AG10803 (cell line): ENCODE measurements at places on chromosomes 16 and 17.

DNA sequence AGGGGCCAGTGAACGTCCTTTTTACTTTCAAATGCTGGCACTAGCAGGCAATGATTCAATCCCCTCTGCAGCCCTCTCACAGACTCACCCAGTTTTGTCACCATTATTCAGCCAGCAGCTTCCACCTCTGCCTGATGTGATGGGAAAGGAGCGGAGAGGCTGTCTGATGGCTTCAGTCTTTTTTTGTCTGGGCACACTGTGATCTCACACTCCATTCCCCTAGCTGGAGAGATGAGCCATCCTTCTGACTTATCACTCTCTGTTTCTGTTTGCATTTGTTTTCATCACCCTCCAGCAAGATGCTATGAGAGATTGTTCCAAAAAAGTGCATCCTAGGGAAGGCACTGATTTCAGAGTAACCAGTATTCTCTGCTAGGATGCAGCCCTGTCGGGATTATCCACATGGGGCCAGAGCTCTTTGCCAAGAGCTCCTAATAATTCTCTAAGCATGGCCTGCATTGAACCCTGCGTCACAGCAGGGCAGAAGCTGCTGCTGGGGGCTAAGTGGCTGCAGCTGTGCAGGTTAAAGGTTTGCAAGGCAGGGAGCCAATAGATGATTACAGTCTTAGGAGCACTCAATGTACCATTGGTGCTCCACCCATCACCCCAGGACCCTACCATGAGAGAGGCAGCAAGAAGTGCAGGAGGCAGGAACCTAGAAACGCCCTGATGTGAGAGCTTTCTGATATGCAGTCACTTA is 236.1 kb upstream of the C16orf82 start:
- no peak for DNase-seq

DNA sequence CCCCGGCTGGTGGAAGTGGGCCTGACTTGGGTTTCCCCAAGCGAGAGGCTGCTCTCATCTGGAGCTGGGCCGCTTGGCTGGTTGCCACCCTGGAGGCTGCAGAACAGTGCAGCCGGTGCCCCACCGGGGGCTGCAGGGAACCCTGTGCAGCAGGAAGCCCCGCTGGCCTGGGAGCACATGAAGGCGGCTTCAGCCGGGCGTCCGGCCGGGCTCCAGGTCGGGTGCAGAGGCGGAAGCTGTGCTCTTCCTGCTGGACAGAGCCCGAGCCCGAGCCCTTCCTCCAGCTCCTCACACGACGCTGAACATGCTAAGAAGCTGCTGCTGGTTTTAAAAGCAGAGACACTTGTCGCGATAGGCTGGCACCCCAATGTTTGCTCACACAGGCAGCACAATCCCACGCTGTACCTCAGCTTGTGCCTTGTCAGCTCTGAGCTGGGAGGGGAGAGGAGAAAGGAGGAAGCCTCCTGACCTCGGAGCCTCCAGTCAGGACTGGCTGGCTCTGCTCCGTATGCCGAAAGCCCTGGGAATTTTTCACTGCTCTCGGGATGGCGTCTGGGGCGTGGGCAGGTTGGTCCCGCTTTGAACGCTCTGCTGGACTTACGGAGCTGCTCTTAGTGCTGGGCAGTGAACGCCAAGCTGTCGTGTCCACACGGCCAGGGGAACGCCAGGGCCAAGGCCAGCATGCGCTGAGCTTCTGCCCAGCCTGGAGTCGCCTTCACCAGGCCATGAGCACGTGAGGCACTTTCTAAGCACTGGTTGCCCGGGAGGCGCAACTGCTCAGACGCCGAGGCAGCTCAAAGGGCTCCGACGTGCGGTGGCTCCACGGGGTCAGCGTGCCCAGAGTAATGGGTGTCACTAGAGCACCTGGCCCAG is 8.8 kb downstream of the CDK5R1 start:
- DNase-seq = peak; percentile 46

GRCh38 chr17:19017401-19017800 is 12.8 kb upstream of the FAM83G start:
- DNase-seq = no peak

DNA sequence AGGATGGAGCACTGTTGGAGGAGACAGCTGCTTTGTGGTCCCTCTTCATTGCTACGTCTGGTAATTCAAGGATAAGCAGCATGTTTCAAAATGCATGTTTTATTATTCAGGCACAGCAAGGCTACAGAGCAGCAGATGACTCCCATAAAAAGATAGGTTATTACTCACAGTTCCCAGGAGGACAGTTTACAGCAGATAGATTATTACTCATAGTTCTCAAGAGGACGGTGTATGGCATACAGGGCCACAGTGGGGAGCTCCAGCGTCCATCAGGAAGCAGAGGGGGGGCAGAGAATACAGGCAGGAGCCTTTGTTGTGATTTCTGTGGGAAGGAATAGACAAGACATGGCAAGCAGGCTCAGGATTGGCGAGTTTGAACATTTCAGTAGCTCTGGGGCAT is 72.9 kb downstream of the DNAH9 start:
- DNase-seq = no peak

GRCh38 chr16:85986931-85987749 is 88.2 kb downstream of the IRF8 start:
- no peak for DNase-seq

DNA sequence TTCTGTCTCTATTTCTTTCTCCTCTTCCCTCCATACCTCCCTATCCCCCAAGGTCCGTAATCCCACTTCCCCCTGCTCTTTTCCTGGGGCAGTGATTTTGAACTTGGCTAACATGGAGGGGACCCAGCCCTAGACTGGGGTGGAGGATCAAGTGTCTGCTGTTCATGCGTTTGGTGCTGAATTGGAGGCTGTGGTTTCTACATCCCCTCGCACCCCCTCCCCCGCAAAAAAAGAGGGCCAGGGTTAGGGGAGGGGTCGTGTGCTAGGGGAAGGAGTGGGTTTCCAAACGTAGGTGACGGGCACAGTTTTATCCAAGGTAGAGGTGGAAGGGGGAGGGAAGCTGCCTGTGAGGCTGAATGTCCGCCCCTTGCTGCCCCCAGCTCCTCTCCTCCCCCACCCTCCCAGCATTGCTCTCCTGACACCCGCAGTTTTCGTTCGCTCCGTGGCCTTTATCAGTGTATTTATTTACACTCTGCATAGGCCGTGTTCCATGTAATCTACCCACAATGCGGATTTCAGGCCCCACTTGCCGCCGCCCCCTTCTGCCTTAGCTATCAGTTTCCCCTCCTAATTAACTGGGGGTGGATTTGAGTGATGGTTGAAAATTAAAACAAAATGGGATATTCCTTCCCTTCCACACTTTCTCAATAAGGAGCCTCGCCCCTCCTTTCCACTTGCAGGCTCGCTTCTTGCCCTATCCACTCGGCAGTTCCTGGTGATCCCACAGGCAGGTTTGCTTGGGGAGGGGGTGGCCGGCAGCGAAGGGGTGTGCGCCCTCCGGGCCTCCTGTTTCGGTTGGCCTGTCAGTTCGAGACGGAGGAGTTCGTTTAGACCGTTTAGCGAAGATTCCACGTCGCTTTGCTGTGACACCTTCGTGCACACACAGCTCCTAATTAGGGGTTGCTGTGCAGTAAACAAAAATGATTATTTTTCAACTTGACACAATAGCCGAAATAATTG is 2.0 kb downstream of the GNAO1 start:
- DNase-seq = no peak

GRCh38 chr16:84555418-84556196 is 51.1 kb upstream of the MEAK7 start:
- no peak for DNase-seq

GRCh38 chr16:3514621-3515020 is 13.8 kb downstream of the CLUAP1 start:
- peak; percentile 82 for DNase-seq

GRCh38 chr17:17382065-17382459 is 78.9 kb downstream of the NT5M start:
- no peak for DNase-seq

DNA sequence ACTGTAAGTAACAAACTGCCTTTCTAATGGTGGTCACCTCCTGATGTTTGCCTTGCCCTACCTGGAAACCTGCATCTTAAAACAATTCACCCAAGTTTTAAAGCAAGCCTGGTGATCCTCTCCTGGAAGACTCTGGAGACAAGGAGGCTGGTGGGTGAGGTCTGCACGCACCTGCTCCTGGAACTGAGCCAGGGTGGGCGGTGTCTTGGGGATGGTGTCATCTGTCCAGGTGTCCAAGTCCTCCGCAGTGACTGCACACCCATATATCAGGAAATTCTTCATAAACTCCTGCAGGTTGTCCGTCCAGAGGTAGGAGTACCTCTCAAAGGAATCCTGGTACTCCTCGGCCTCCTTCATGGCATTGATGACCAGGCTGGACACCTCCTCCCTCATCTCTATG is 44.9 kb downstream of the DNAH17 start:
- DNase-seq = no peak

DNA sequence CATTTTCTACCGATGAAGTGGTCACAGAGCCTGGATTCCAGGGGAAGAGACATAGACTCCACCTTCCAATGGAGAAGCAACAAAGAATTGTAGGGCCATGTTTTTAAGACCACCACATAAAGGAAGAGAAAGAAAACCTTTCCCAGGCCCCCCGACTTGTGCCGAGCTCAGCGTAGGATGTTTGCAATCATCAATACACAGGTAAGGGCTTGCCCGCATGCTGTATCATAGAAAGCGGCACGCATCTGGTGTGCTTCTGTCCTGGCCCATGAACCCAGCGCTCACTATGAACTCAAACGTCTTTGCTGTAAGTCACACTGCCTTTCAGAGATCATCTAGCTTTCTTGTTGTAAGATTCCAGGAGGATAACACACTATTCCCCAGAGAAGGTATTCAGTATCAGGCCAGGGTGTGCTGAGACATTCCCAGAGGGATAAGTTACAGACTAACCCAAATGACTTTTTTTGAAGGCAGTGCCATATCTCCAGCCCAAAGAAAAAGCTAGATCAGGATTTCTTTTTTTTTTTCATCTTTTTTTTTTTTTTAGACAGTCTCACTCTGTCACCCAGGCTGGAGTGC is 79.5 kb upstream of the RPL38 start:
- DNase-seq = no peak

- peak; percentile 42 for DNase-seq
Measured at GRCh38 chr16:22198547-22199293, 7.4 kb upstream of the EEF2K start.

GRCh38 chr16:84553873-84554399 is 49.5 kb upstream of the MEAK7 start:
- DNase-seq = no peak

DNA sequence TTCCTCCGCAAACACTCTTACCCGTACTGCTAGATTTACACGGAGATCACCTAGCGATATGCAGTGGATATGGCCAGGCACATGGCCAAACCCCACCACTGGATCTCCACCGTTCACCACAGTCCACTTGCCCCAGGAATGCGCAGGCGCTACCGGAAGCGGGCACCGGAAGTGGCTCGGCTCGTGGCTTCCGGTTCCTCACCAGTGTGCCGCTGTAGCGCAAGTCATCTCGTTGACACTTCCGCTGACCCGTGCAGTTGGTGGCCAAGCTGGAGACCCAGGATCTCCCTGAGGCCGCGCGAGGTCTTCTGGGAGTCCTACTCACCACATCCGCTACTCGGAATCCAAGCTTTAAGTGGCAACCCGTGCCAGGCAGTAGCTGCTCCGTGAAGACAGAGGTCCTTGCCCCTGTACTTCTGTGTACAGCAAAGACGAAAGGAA is 11.5 kb downstream of the ZNF597 start:
- peak; percentile 62 for DNase-seq
